ENCODE measurements at places on chromosomes 6 and 20.

DNA sequence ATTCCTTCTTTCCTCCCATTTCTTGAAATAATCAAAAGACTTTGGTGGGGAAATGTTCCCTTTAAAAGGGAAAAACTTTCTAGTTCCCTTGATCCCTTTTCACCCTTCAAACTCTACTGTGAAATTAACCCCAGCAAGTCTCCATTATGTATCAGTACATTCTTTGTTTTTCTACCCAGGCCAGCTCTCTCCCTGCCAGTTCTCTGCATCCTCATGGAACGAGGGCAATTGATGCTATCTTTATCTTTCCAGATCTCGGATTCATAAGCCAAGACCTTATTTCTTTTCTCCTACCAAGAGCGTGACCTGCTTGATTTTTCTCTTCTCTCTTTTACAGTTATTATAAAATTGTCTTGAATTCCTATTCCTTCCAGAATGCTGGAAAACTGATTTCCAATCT lies 75.8 kb downstream of the ADGRB3 start:
- DNase-seq, result no peak

DNA sequence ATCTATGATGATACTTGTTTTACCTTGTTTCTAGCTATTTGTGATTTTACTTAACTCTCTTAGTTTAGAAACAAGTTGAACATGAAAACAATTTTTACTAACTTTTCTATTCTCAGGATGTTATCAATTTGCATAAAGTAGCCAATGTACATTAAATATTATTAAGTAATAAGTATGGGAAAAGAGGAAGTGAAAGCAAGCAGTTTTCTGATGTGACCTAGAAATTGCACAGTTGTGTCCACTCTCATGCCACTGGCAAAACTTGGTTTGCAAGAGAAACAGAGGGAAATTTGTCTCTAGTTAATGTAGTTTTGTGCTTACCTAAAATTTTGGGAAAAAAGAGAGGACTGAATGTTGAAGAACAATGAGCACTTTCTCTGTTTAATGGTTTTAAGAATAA lies 19.2 kb upstream of the TSPYL1 start:
- no peak for DNase-seq

- no peak for DNase-seq
Measured at GRCh38 chr20:17867131-17867925, 101.3 kb downstream of the SNX5 start.

DNA sequence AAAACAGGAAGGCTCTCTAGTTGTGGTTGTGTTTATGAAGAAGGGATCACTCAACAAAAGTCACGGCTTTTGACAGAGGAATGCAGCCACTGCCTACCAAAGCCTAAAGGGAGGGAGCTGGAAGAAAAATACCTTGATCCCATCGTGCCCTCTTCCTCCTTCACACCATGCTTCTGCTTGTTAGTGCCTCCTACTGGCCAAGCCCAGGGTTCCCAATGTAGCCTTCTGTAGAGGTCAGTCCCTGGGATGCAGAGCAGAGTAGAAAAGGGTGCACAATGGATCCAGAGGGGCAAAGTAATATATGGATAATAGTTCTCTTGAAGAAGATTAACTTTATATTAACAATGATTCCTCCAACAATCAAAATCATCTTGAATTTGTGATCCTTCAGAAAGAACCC lies 293.5 kb upstream of the FERMT1 start:
- no peak for DNase-seq

GRCh38 chr6:112086744-112087135 lies 542 bp downstream of the TUBE1 start:
- DNase-seq, result no peak
